ENCODE measurements at places on chromosomes 7 and 10. TPM values are rescaled to one million over a fixed set of nuclear protein-coding genes. Genes with fewer than 3 reads are reported as not detected.
A peak's percentile ranks its signal among the peaks of the same experiment; 100 is the strongest.

DNA sequence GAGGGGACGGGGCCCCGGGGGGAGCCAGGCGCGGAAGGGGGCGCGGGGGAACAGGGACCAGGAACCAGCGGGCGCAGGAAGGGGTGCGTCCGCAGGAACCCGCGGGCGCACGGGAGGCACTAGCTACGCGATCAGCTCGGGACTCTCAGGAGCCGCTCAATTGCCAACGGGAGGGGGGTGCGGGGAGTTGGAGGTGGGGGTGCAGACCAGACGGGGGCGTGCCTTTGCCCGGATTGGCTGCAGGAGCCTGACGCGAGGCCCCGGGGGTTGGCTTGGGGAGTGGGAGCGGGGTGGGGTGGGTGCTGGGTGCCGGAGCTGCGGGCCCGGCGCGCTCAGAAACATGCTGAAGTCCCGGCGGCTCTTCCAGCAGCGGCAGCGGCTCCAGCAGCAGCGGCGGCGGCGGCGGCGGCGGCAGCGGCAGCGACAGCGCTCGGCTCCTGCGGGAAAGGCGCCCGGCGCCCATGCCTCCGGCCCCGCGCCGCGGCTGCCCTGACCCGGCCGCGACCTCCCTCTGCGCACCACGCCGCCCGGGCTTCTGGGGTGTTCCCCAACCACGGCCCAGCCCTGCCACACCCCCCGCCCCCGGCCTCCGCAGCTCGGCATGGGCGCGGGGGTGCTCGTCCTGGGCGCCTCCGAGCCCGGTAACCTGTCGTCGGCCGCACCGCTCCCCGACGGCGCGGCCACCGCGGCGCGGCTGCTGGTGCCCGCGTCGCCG is at the start of gene ADRB1:
Gene ADRB1 (plus strand): TSS at position 335 of the 715 bp plus-strand sequence. CDS start 267 bp downstream, at position 602.
- DNase-seq: peak; percentile 92

- DNase-seq: no peak
Measured at GRCh38 chr7:149886018-149886415, 12.2 kb downstream of the ATP6V0E2 start.

- DNase-seq: no peak
Measured at GRCh38 chr10:3239920-3240894, 67.6 kb upstream of the PITRM1 start.

PFKFB3 gene
- 56.1 TPM for total RNA-seq

GRCh38 chr10:88755753-88756152 is 4.1 kb upstream of the LIPN start:
- no peak for DNase-seq

DNA sequence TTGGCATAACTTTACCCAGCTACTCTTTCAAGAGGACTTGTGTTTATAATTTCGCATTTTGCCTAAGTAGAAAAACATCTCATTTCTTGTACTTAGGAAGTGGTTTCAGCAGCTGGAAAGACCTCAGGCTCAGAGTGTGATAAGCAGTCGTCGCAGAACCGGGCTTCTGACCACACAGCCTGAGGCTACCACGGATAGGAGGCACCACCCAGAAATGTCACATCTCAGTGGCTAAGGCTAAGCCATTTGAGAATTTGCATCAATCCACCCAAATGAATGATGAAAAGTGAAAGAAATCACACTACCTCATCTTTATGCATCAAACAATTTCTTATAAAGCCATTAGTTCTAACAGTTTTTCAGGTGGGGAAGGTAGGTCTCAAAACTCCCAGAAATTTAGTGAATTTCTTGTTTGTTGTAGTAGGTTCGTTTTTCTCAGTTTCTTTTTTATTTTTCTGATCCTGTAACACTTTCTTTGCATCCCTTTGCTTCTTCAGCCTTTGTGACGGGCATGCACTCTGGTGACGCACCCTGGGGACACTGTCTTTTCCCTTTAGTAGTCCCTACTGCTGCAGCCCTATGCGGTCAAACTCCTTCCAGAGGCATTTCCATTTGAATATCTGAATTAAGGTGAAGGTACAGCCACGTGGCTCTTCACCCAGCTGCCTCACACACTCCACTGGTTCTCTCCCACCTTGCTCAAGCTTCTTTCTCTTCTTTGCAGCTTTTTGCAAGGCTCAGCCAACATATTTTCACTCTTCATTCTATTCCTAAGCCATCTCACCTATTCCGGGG is 68.5 kb downstream of the MAP3K8 start:
- no peak for DNase-seq

- DNase-seq: no peak
Measured at GRCh38 chr10:94315024-94315451, 47.7 kb downstream of the NOC3L start.

GRCh38 chr7:124758327-124758726 is 7.3 kb downstream of the GPR37 start:
- no peak for DNase-seq

- DNase-seq: no peak
Measured at GRCh38 chr7:608361-608760, 88.7 kb upstream of the PDGFA start.

GRCh38 chr7:139169816-139170215 is 60.3 kb upstream of the ZC3HAV1 start:
- no peak for DNase-seq

ASZ1 gene
- total RNA-seq: not detected

DNA sequence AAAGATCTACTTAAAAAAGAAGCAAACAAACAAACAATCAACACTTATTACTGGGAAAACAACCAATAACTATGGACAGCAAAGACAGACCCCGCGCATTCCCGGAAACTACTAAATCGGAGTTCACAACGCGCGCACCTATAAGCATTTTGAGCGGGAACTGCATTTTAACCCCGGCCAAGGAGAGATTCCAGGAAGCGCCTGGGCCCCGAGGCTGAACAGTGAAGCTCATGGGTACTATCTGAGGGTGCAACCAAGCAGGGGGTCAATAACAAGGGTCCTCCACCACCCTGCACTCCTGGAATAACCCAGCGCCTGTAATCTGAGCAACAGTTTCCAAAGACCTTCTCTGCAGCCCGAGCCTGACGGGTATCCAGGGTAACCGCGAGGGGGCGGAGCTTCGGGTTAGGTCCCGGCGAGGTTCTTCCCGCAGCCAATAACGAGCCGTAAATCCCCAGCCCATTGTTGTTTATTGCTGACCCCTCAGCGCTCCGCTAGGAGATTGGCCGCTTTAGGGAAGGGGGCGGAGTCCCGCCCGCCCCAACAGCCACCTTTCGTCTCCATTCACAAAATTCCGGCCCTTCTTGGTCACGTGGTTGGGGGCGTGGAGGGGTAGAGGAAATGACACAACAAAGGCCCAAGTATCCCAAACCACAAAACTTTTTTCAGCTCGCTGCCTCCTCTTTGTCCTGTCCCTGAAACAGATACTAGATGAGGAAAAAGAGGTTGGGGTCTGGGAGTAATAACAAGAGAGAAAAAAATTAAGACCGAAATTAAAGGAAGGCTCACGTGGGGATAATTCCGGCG is 1.7 kb upstream of the ETV1 start:
- peak; percentile 96 for DNase-seq

- DNase-seq: no peak
Measured at GRCh38 chr10:11798845-11799735, 24.1 kb upstream of the PROSER2 start.

DNA sequence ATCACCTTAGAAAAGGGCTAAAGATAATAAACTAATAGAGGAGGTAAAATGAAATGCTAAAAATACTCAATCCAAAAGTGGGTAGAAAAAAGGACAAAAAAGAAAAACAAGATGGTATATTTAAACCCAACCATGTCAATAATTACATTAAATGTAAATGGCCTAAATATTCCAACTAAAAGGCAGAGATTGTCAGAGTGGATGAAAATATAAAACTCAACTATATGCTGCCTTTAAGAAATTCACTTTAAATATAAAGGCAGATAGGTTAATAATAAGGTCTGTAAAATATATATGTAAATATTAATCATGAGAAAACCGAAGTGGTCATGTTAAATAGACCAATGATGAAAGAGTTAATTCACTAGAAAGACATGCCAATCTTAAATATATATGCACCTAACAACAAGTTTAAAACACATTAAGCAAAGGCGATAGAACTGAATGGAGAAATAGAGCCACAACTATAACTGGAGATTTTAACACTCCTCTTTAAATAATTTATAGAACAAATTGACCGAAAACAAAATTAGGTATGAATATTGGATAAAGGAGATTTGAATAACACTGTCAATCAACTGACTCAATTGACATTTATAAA is 159.4 kb downstream of the PLPP4 start:
- DNase-seq: no peak

PDSS1 gene
- total RNA-seq: 4.7 TPM

DNA sequence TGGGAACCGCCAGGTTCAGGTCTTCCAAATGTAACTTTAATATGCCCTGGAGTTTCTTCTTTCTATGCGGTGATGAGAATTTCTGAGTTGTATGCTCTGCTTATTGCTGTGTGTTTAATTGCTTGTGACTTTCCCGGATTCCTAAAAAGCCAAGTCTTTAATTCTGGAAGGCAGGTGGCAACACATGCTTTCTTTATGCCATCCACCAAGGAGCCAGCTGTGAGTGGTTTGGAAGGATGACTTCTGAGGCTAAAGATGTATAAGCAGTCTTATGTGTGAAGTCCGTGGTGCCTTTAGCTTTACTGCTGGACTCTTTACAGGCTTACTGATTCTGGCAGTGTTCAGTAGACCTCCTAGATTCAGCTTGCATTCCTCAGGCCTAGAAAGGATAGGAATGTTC is 3.1 kb downstream of the SDK1 start:
- DNase-seq: no peak

DNA sequence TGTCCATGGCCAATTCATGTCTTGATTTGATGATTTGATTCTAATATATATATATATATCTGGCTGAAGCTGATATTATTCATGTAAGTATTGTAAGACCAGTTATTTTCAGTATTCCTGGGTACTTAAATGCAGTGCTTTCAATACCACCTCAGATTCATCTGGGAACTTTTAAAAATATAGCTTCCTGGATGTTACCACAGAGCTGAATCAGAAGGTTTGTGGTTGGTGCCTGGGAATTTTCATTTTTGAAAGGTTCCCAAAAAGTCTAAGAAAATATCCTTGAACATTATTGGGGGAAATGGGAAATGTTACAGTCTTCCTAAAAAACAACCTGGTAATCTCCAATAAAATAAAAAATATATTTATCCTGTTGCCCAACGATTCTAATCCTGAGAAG is 10.7 kb upstream of the PPP3CB start:
- no peak for DNase-seq

DNA sequence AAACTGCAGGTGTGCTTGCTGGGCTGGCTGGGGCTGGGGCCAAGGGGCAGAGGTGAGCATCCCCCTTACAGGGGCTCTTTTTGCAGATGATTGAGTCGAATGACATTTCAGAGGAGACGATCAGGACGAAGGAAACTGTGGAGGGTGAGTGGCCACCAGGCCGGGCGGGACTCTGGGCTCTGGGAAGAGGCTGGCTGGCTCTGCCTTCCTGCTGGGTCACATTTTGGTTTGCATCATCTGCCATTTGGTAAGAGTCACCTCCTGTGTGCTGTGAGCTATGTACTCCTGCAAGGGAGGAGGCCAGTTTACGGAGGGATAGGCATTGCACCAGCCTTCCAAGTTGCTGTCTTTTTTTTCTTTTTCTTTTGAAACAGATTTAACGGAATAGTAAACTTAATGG is 73.0 kb upstream of the GTF2IRD1 start:
- DNase-seq: no peak

- no peak for DNase-seq
Measured at GRCh38 chr10:20535897-20536881, 360.9 kb downstream of the NEBL start.

DNA sequence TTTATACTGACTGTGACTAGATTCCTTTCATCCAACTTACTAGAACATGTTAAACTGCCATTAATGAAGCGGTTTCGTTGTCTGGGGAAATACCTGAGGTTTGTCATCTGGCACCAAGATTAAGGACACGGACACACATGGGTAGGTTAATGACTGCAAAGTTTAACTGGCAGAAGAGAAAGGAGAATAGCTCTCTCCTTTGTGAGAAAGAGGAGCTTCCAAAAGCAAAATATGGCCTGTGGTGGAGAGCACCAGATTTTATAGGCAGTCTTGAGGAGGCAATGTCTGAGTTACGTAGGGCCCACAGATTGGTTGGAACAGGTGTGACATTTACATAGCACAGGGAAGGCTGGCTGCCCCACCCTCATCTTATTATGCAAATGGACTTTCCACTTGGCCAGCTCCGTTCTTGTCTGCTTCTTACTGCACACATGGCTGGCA is 1193.0 kb upstream of the CELF2 start:
- no peak for DNase-seq

DNA sequence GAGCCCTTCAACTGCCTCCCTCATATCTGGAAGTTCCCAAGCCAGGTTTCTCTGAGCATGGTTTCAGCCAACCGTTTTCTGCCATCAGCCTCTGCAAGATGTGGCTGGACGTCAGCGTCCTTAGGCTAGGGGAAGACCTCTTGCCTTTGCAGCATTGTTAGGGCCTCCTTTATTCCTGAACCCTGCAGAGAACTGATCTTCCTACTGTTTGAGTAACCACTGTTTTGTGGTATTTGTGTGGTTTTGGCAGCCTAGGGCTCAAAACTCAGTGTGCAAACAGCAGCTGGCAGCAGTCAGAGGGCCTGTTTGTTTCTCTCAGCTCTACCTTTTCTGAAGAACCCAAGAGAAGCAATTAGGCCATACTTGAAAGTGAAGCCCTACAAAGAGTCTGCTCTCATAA is 83.4 kb upstream of the SEMA3E start:
- no peak for DNase-seq

GRCh38 chr7:7672545-7673239 is 32.1 kb downstream of the UMAD1 start:
- DNase-seq: no peak

HMX3 gene
- 0.21 TPM for total RNA-seq

GRCh38 chr7:159070431-159071148 is 74.1 kb downstream of the VIPR2 start:
- DNase-seq: no peak

DNA sequence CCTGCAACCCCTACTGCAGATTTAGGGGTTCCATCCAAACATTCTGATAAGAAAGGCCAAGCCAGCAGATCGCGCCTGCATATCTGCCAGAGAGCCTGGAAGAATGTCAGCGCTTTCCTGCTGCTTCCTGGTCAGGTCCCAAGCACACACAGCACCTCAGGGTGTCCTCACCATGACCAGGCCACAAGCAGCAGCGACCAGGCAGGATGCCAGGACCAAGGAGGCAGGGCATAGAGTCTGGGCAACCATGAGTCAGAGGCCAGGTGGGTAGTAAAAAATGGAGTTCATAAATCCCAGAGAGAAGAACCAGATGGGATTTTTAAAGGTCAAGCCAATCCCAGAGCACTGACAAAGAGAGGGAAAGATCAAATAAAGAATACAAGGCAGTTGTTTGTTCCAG is 5.5 kb upstream of the FAM131B start:
- DNase-seq: no peak

- no peak for DNase-seq
Measured at GRCh38 chr7:2873686-2874551, 29.8 kb upstream of the GNA12 start.

DNA sequence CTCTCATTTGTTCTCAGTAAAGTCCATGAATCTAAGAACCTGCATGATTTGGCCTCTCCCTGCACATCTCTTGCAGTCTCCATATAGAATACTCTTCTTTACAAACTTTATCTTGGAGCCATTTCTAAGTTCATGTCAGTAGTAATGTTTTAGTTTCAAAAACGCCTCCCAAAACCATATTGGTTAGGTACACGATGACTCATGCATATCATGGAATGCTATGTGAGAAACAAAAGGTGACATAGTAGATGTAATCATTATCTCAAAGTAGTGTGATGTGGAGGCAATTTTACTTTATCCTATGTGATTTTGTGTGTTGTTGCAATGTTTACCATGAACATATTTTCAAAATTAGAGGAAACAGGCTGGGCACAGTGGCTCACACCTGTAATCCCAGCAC is 520.7 kb downstream of the KCNMA1 start:
- DNase-seq: no peak

- DNase-seq: no peak
Measured at GRCh38 chr10:116371737-116372136, 47.5 kb downstream of the CCDC172 start.

TMEM26 gene
- 0.85 TPM for total RNA-seq

Measured in left cardiac atrium (tissue), 4 donors.